Activated CD4-positive, alpha-beta T cell treated with anti-CD3 and anti-CD28 coated beads, Interleukin-2, amount 10 ng/mL, durations not matched to agents 7 days and 5 days (primary cell): ENCODE measurements at places on chromosomes 11 and 22.
A peak's percentile ranks its signal among the peaks of the same experiment; 100 is the strongest.

DNA sequence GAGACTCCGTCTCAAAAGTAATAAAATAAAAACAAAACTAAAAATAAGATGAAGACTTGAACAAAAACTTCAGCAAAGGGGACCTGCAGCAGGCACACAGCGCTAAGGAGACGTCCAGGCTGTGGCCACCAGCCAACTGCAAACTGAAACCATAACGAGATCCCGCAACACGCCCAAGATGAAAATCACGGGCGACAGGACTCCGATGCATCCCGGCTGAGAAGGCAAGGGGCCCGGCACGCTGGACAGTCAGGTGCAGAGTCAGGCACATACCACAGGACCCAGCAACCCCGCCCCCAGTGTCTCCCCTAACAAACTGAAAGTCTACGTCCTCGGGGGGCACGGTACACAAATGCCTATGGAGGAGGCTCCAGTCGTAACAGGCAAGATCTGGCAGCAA, 9.2 kb downstream of the HRAS start:
- no peak for DNase-seq

GRCh38 chr11:104343578-104343977, 179.6 kb upstream of the PDGFD start:
- DNase-seq, result no peak

DNA sequence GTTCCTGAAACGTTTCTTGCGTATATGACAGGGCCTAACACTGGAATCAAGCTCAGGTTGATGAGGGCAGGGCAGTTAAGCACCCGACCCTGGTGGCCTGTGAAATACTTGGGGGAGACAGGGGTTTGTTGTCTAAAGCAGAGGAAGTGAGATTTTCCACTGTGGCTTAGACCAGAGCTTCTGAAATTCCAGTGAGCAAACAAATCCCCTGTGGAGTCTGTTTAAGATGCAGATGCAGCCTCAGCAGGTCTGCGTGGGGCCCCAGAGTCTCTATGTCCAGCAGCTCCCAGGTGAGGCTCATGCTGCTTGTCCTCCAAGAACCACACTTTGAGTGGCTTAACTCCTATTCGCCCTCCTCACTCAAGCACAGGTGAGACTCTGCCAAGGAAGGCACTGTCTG, 39.1 kb upstream of the PRAME start:
- no peak for DNase-seq

DNA sequence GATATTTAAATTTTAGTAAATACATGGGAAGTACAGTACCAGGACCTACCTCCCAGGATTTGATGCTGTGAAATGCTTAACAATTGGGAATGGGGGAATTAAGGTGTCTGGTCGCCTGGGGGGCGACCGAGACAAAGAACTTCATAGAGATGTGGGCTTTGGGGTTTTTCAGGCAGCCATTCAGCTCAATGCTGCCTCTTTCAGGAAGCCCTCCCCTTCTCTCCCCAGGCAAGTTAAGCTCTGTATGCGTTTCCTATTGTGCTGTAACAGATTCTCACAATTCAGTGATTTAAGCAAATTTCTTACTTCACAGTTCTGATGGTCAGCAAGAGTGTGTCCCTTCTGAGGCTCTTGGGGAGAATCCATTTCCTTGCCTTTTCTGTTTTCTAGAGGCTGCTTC, 53.8 kb downstream of the KIAA1671 start:
- no peak for DNase-seq

GRCh38 chr22:24156141-24156912, 25.0 kb upstream of the SUSD2 start:
- DNase-seq, result peak; percentile 73

DNA sequence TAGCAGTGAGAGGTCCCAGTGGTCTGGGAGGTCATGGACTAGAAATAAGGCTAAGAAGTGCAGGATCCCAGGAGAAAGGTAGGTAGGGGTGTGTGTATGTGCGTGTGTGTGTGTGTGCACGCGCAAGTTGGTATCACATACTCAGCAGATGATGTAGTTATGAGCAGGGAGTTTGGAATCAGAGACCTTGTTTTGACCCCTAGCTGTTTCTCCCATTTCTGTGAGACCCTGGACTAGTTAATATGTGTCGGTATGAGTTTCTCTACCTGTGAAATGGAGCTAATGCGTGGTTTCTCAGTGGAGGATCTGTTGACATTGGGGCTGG, 1.3 kb downstream of the SERPING1 start:
- DNase-seq, result no peak

DNA sequence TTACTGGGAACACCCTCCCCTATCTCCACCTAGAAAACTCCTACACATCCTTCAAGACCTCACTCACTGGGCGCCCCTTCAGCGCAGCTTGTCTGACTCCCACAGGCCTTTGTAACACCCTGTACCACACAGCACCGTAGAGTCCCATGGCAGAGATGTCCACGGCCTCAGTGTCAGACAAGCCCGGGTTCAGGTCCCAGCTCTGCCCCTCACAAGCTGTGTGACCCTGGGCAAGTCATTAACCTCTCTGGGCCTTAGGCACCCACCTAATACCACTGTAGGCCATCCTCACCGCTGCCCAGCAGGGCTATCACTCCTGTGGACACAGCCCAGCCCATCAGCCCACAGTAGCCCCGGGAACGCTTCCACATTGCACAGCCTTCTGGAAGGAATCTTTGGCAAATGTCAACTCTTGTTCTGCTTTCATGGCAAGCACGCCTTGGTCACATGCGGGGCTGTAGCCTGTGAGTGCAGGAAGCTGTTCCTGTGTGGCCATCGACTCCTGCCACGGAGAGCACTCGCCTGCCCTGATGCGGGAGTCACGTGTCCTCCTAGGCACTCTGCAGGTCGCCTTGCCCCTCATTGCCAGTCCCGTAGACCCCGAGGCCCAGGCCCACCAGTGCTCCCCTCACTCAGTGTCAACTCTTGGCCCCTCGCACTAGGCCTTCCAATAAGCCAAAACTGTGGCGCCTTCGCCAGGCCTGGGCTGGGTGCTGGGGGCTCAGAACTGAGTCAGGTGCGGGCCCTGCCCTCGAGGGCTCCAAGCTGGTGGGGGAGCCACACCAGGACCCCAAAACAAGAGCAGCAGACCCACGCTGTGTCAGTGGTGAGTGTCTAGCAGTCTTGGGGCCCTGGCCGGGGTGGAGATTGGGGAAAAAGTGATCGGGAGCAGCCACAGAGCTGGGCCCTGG, 32.9 kb upstream of the RFPL3 start:
- DNase-seq, result no peak

DNA sequence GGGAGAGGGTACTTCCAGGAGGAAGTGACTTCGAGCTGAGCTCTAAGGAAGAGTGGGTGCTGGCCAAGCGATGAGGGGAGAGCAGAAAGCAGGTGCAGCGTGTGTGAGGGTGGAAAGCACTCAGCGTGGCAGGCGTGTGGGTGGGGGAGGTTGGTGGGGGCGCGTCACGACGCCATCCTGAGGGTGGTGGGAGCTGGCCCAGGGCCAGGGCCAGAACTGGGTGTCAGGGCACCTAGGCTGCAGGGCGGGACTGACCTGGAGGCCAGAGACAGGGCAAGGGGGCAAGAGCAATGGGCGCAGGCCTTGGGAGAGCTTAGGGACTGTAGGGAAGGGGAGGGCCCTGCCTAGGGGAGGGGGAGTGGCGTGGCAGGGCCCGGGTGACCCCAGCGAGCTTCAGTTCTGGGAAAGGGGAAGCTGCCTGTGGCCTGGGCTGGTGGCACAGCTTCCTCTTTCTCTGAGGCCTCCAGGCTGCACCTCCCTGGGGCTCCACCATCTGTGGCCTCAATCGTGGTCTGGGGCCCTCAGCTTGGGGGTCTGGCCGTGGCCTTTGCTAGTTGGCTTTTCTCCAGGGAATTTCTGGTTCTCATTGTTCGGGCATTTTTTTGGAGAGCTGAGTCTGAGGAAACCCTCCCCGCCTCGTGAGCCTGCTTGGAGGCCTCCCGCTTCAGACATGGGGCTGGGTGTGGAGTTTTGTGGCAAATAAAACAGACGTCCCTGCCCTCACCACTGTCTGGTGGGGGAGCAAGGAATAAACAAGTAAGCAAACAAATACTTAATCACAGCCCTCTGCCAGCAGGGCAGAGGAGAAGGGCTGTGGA, 8.9 kb downstream of the RELT start:
- DNase-seq, result peak; percentile 49

- DNase-seq, result no peak
Measured at GRCh38 chr22:36336246-36337182, 51.3 kb downstream of the MYH9 start.

DNA sequence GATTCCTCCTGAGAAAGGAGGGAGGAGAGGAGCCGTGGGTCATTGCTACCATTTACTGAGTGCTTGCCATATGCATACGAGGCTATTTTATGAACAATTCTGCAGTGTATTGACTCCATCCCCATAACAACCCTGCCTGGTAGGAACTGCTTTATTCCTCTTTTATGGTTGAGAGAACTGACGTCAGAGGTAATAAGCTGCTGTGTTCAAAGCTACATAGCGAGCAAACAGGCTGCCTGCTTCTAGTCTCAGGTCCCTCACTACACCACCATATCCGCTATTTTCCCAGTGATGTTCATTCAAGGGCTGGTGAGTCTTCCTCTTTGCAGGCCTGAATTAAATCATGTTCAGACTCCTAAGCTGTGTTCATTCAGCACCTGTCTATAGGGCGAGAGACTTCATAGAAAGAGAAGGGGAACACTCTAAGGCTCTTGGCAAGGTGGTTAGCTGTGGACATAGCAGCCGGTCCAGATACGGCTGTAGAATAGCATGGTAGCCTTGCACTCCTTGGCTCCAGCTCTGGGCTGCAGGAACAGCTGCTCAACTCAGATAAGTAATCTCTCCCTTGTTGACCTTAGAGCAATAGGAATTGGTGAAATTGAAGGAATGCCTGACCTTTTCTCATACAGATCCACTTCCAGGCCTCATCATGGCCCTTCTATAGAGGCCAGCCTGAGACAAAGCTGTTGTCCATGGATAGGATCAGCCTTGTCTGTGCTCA, 82.6 kb downstream of the MICAL2 start:
- no peak for DNase-seq

DNA sequence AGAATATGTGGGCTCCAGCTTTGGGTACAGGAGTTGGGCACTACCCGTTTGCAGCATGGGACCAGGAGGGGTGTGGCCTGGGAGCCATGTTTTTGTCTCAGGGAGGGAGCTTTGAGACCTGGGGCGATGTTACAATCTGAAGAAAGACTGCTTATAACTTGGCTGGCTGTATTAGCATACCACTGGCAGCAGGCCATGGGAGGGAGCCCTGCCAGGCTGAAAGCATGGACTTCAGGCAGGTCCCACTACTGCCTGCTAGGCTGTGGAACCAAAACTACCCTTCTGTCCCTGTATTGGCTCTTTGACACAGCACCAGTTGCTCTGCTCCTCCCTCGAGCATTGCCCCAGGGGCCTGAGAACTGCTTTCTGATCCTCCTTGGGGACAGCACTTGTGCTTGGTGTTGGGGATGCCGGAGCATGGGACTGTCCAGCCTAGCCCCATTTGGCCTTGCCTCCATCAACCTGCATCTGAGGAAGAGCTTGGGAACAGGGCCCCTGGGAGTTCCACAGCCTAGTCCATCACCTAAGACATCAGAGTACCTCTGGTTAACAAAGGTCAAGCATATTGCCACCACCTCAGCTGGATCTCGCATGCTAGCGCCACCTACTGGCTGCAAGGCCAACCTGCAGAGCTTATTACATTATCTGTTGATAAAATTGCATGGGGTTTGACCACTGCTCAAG, 217.4 kb downstream of the SBF2 start:
- DNase-seq, result peak; percentile 37

DNA sequence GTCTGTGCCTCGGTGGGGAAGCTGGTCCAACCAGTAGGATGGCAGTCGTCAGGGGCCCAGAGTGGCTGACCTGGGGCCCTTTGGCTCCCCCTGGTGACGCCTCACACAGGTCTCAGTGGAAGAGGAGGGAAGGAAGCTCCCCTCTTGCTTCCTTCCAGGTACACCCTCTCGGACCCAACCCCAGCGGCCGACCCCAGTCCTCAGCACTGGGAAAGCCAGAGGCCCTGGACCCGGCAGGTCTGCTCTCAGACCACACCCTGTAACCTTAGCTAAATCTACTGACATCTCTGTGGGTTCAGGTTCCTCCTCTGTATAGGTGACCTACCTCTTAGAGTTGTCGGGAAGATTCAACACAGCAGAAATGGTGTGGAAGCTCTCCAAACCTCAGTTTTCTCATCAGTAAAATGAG, 3.4 kb upstream of the SCUBE1 start:
- peak; percentile 70 for DNase-seq

DNA sequence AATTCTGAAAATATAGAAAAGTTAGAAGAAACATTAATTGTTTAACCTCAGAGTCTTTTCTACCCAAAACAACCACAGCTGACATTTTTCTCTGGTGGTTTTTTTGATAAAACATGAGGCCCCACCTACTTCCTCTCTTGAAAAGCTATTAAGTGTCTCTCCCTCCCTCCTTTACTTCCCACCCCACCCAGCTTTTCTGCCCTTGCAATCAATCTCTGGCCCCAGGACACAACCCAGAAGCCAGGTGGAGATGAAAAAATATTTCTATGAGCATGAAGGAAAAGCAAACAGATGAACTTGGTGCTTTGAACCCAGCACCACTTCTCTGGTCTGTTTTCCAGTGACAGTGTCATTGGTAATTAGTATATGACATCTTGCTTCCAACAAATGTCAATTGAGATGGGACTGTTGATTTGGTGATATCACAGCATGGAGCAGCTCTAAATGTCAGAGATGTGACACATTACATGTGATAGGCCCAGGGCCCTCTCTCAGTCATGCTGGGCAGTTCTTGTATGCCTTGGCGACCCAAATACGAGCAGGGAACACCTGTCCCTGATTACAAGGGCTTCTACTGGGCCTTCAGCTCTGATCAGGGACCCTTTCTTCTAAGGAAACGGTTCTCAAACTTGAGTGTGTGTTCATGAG, 23.9 kb upstream of the TMPRSS13 start:
- peak; percentile 59 for DNase-seq

GRCh38 chr11:128421577-128422330, 165.6 kb downstream of the ETS1 start:
- no peak for DNase-seq

GRCh38 chr11:68328374-68329091, 16.1 kb downstream of the LRP5 start:
- DNase-seq, result peak; percentile 37

GRCh38 chr11:19352771-19353160, 112.0 kb upstream of the E2F8 start:
- no peak for DNase-seq

GRCh38 chr11:6570691-6571427, 32.6 kb downstream of the RRP8 start:
- no peak for DNase-seq

DNA sequence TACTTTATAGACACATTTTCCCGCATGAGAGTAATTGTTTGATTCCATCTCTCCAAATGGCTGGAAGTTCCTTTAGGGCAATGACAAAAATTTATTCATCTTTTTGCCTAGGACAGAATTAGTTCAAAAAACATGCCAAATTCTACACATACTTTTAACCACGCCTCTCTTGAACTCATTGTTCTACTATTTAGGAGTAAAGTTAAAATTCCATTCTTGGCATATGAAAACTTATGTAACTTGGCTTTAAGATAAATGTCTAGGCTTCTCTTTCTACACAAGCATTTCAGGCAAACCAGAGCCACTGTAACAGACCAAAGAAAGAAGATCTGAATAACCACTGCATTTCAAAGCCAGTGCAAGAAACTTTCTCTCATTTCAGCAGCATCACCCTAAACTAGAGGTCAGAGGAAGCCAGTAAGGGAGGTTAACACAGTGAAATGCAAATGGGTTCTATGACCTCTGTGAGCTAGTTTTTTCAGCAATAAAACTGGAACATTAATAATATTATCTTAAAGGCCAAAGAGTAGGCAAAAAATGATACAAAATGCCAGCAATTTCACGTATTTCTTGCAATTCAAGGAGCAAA, 73.0 kb downstream of the RSF1 start:
- no peak for DNase-seq
